ENCODE measurements at places on chromosomes 12 and 14.

GRCh38 chr14:32978691-32979255, 40.1 kb downstream of the NPAS3 start:
- DNase-seq, result no peak

DNA sequence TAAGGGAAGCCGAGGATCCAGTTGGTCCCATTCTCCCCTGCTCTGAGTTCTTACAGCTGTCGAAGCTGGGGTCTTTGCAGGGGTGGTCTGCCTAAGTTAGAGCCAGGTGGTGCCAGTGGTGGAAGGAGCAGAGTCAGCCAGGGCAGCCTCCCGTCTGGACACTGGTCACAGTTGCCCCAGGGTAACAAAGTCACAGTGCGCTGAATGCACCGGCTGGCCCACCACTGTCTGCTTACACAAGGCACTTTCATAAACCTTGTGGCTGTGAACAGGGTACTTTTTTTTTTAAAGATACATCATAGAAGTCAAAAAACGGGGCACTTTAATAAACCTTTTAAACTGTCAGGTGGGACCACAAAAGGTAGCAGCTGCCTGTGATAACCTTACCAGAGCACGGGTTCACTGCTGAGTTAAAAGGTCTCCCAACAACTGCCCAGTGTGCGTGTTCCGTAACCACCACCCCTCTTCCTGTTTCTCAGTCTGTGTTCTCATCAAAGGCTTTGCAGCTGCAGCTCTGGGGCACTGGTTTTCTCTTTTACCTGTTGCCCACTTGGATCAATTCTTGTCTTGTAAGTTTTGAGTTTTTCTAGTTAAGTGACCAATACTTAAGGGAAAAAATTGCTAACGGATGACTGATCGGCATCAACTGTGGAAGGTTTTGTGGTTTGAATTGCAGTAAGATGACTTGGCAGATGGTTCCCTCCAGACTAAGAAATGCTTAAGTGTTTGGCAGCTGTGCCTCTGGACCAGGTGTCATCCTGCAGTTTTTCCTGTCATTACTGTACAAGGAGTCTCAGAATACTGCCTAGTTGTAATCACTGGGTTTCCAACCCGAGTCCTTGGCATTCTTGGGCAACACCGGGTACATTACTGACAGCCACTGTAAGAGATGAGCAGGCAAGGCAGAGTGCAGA, 55.9 kb downstream of the DYNC1H1 start:
- peak; percentile 36 for DNase-seq

DNA sequence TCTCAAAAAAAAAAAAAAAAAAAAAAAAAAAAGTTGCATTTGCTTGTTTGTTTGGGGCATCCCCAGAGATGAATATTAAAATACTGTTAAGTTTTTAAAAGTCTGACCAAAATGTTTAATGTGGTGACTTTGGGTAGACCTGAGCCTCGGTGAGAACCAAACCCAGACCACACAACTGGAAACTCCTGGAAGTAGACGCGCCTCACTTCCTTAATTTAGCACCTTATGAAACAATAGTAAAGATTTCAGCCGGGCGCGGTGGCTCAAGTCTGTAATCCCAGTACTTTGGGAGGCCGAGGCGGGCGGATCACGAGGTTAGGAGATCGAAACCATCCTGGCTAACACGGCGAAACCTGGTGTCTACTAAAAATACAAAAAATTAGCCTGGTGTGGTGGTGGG, 9.3 kb downstream of the NFKBIA start:
- DNase-seq, result no peak

DNA sequence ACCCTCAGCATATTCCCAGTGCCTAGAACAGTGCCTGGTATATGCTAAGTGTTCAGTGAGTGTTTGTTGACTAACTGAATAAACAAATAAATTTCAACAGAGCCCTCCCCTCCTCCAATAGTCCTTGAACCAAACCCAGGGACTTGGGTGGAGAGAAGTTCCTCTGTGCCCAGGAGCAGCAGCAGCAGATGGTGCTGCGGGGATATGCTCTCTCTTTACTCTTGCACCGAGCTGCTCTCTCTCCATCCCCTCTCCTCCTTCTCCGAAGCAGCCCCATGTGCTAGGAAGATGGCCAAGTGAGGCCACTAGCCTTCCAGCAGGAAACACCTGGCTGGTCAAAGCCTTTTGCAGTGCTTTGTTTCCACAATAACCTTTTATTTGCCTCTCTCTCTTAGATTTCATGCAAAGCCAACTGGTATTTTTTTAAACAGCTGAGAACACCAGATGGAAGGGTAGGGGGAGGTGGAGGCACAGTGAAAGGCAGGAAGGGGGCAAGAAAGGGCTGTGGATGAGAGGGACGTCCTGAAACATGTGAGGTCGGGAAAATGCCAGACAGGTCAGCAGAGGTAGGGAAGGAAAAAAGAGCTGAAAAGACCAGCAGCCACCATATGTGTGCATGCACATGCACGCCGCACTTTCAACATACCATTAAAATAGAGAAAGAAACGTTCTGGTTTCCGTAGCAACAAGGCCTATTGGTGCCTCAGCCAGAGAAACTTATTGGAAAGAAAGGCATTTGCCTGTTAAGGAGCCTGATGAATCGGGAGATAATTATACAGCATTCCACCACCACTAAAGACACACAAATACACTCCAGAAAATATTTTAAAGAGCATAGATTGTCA, 78.9 kb downstream of the EMP1 start:
- DNase-seq, result no peak

- no peak for DNase-seq
Observed at GRCh38 chr14:93804654-93805053, 16.4 kb upstream of the PRIMA1 start.

- DNase-seq, result no peak
Observed at GRCh38 chr14:58947814-58948445, 240.5 kb upstream of the DAAM1 start.

- no peak for DNase-seq
Observed at GRCh38 chr14:102593825-102594137, 1.3 kb downstream of the RCOR1 start.

DNA sequence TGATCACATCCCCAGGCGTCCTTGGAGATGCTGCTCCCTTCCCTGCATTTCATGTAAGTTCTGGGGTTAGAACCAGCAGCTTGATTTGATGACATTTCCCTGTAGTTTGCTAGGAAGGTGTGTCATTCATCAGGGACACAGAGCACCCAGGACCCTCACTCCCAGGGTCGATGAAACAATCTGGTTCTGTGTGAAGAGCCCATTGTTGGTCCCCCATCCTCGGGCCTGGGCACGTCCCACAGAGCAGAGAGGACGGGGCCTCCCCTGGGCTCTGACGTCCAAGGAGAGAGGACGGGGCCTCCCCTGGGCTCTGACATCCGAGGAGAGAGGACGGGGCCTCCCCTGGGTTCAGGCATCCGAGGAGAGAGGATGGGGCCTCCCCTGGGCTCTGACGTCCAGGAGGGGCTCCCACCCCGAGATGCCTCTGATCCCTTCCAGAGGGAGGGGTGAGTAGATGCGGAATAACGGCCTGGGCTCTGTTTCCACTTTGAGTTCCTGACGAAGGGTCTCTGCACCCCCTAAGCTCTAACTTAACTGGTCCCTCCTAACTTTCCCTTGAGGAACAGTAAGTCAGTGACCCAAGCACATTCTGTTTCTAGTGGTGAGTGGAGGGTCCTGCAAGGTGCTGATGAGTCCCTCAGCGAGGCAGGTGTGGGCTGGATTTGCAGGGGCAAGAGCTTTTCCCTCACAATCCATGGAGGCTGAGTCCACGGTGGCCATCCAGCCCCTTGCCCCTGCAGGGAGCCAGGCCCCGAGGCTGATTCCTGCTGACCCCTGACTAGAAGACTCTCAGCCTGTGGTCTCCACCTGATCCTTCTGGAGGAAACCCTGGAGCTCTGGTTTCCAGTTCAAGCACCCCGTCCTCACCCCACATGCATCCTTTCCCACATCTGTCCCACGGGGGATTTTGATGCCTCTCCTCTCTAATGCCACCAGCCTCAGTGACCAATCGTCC, 35.5 kb upstream of the SFSWAP start:
- no peak for DNase-seq

DNA sequence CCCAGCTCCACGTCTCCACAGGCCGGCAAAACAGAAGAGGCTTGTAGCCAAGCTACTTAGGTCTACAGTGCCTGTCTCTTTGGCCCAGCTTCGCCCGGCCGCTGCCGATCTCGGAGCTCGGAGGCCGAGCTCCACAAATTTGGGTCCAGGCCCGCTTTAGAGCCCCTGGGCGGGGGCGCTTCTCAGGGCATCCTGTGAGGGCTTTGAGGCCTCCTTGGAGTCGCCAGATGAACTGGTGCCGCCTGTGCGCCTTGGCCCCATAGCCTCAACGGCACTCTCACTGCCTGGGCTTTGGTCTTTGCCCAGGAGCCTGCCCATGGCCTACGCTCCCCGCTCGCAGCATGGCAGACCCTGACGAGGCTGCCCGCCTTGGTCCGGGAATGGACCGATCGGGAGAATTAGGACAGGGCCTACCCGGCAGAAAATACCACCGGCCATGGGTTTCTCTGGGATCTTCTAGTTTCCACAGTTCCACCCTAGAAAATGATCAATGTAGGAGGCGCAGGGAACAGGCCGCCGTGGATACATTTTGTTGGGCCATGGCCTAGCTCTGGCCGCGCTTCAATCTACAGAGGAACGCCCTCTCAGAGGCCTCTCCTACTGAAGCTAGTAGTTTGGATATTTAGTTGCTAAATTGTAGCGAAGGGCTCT, 953 bp upstream of the NKX2-8 start:
- DNase-seq, result no peak

DNA sequence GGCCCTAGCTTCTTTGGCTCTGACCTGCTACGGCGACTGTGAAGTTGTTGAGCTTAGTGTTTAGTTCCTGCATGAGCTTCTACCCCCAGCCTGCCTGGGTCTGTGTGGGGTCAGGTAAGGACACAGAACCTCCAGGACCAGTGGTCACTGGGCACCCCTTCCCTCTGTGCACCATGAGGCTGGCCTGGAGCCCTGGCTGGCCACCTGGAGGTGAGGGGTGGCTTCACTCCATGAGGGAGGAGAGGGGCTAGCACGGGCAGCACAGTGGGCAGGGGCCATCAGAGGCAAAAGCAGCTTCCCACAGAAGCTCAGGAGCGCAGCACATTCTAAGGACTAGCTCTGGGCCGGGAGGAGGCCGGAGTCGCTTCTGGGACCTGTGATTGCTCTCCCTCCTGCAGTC, 36.7 kb downstream of the CCDC92 start:
- no peak for DNase-seq

GRCh38 chr14:70514168-70515069, 20.4 kb downstream of the ADAM20 start:
- no peak for DNase-seq

- DNase-seq, result no peak
Observed at GRCh38 chr12:17528394-17528793, 561.6 kb downstream of the RERGL start.

GRCh38 chr12:12890543-12891079, 751 bp upstream of the GPRC5A start:
- no peak for DNase-seq

- DNase-seq, result no peak
Observed at GRCh38 chr12:106112145-106112821, 26.5 kb downstream of the NUAK1 start.

- no peak for DNase-seq
Observed at GRCh38 chr14:104011824-104012517, 69.6 kb upstream of the RD3L start.

GRCh38 chr14:25884657-25885056, 713.2 kb downstream of the NOVA1 start:
- DNase-seq, result no peak

GRCh38 chr12:82527165-82527780, 159.4 kb upstream of the TMTC2 start:
- DNase-seq, result no peak

Data from T-cell (primary cell).